ENCODE measurements at places on chromosomes 1 and 21.

DNA sequence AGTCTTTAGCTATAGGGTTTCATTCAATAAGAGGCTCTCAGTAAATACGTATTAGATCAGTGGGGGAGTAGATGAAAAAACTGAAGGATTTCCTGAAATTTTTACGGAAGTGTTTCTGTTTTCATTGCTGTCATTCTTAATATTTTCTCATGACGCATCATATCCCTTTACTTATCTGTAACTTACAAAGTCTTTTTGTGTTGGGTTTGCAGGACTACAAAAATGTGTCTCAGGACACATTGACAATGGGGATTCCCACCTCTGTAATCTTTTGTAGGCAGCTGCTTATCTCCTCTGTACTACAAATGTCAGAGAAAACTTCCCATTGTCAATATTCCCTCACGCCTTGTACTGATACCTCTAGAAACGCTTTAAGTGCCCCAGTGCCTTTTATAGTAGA is 35.5 kb downstream of the CRP start:
- no peak for DNase-seq

GRCh38 chr1:247079141-247079874 is 697 bp upstream of the ZNF670 start:
- peak; percentile 62 for DNase-seq

DNA sequence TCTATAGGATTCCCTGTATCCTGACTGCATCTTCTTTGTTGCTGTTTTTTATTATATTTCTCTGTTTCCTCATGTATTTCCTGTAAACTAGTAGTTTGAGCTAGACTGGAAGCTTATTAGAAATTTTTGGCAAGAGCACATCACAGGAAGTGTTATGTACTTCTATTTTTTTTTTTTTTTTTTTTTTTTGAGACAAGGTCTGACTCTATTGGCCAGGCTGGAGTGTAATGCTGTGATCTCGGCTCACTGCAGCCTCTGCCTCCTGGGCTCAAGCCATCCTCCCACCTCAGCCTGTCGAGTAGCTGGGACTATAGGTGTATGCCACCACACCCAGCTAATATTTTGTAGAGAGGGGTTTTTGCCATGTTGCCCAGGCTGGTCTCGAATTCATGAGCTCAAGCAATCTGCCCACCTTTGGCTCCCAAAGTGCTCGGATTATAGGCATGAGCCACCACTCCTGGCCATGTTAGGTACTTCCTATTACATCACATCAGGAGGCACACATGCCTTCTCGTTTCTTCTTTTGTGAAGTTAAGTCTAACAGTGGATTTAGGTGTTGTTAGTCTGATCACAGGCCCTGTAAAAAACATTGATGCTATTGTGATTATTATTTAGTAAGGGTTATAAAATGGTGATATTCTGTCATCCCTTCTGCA is 12.5 kb downstream of the C1orf21 start:
- no peak for DNase-seq

DNA sequence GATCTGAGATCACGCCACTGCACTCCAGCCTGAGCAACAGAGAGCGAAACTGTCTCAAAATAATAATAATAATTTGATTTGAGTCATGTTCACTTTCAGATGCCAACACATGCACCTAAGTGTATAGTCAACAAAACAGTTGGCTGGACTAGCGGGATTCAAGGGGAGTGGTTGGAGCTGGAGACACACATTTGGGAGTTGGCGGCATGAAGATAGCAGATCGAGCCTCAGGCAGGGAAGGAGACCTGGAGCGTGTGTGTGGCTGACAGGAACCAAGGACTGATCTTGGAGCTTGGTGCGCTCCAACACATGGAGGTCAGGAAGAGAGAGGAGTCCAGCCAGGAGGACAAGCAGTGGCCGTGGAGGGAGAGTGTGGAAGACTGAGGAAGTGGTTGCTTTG is 14.6 kb upstream of the PGD start:
- no peak for DNase-seq

DNA sequence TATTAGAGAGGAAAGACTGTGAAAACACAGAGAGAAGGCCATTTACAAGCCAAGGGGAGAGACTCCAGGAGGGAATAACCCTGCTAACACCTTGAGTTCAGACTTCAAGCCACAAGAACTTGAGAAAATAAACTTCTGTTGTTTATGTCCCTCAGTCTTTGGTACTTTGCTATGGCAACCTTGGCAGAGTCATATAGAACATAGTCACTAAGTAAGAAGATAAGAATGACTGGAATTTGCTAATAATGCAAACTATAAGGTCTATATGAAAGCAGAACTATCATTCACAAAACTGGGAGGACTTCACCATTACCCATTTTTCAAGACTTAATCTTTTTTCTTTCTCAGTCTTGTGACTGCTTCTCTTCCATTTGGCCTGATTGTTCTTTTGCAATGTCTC is 767.3 kb upstream of the ADAMTS5 start:
- DNase-seq, result no peak

DNA sequence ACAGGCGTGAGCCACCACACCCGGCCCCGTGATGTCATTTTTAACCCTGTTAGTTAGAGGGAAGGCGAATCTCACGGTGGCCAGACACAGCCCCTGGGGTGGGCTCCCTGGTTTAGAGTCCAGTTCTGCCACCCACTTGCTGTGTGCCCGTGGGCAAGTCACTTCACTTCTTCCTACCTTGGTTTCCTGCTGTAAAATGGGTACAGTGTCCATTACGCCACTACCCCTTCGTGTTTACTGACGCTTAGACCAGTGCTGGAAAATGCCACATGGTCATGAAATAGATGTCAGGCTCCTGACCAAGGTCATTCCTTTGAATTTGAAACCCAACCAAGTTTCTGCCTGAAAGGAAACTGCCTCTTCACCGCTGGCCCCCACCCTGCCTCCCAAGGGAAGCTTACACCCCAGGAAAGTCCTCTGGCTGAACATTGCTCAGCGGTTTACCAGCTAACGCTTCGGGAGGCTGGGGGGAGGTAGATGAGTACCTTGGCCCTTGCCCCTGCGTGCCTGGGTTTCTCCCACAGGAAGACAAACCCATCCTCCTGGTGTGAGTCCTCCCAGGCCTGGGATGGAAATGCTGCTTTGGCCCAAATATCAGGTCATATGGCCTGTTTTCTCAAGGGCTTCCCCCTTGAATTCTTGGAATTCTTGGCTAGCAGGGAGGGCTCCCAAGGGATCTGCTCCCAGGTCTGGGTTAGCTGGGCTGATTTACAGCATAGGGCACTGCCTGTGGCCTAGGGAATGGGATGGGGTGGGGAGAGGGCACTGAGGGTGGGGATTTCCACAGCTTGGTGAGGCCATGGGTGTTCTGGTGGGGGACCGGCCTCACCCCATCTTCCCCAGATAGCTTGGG is 7.6 kb upstream of the AADACL4 start:
- peak; percentile 91 for DNase-seq

DNA sequence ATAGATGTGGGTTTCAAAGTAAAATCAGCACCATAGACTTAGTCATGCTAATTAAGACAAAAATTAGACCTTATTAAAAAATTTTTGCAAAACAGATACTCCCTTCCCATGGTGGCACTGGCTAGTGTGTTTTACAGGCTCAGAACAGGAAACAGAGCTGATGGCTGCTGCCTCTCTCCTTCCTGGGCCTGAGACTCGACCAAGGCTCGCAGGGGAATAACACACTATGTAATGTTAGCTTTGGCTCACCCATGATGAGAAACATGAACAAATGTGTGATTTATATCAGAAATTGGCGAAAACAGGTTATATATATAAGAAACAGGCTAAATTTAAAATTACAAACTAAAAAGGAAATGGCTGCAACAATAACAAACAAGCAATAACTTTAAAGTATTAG is 50.7 kb downstream of the ERG start:
- no peak for DNase-seq

- peak; percentile 84 for DNase-seq
These were observed 135.9 kb downstream of the TM2D1 start for GRCh38 chr1:61588736-61589672.

DNA sequence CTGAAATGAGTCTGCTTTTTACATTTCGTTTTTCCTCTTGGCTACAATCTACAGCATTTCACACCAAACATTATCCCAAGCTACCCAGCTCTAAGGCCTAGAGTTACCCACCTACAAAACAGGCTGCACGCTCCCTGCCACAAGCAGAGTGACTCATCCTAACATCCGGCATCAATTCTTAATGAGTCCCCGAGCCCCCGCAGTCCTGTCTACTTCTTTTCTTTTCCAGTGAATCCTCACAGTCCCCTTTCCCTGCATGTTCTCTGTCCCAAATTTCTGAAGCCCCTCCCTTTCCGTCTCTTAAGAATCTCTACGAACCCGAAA is 650 bp downstream of the PCNX2 start:
- peak; percentile 87 for DNase-seq

GRCh38 chr1:111832521-111833155 is 76.9 kb downstream of the DDX20 start:
- no peak for DNase-seq

DNA sequence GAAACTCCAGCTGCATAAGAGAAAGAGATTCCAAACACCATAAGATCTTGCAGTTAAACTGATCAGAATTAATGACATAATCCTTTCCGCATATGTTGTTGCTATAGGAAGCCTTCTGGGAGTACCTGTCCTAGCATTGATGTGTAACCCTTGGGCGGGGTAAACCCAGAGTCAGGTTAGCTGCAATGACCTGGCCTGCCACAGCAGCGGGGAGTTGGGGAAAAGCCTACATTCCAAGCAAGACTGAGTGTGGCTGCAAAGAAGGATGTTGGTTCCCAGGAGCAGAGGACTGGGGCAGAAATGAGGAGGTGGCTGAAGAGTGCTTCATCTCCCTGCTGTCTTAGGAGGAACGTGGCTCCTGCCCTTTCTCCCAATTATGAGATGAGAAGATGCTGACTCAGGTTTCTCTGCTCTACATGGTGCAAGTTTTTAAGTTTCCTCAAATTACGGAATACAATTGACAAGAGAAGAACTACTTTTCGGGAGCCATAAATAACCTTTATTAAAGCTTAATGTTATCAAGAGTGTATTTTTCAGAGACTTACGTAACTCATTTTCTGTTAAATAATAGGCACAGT is 142.1 kb downstream of the RYR2 start:
- peak; percentile 77 for DNase-seq

GRCh38 chr1:95304803-95305202 is 70.8 kb downstream of the RWDD3 start:
- DNase-seq, result no peak

GRCh38 chr1:214074477-214074876 is 86.7 kb downstream of the PROX1 start:
- no peak for DNase-seq

- no peak for DNase-seq
These were observed 207.5 kb upstream of the SAMSN1 start for GRCh38 chr21:14753466-14754258.

DNA sequence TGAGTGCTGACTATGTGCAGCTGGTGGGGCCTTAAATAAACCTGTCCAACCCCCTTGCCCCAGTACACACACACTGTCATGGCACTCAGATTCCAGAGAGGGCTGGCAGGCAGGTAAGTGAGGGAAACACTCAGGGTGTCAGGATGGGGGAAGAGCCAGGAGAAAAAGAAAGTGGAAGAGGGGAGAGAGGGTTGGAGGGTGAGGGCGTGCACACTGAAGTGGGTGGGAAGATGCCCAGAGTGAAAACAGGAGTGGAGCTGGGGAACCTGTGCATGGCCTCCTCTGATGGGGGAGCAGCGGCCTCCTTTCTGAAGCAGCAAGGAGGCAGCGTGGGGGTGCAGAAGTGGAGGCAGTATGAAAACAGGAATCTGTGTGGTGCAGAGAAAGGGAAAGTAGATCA is 160.6 kb upstream of the JUN start:
- DNase-seq, result no peak

DNA sequence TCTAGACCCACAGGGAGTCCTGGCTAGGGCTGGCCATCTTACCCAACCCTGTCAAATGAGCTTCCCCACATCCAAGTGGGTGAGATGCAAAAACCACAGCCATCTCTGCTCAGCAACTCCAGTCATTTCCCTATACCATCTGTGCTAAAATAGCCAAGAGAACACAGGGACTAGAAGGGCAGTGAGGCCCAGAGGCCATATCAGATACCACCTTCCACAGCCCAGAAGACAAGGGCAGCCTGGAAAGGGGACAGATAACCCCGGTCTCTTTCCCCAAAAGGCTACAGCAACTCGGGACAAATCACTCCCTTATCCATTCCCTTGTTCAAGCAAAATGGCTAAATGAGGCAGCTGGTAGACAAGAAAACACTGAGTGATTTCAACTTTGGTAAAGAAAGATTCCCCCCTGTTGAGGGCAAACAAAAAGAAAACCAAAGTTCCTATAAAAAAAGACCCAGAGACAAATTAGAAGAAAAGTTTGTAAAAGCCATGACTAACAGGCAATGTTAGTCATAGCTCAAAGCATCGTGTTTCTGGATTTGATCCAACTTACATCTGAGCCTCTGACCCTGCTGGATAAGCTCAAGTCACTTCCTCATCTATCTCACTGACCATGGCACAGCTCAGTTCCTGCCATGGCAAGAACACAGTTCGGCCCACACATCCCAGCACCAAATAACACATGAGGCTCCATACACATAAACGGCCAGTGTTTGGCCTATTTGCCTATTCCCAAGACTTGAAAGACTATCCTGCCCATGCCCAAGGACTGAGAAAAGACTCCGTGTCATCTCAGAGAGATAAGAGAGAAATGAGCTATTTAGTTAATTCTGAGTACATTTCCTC is 3.1 kb downstream of the LAMB3 start:
- no peak for DNase-seq

DNA sequence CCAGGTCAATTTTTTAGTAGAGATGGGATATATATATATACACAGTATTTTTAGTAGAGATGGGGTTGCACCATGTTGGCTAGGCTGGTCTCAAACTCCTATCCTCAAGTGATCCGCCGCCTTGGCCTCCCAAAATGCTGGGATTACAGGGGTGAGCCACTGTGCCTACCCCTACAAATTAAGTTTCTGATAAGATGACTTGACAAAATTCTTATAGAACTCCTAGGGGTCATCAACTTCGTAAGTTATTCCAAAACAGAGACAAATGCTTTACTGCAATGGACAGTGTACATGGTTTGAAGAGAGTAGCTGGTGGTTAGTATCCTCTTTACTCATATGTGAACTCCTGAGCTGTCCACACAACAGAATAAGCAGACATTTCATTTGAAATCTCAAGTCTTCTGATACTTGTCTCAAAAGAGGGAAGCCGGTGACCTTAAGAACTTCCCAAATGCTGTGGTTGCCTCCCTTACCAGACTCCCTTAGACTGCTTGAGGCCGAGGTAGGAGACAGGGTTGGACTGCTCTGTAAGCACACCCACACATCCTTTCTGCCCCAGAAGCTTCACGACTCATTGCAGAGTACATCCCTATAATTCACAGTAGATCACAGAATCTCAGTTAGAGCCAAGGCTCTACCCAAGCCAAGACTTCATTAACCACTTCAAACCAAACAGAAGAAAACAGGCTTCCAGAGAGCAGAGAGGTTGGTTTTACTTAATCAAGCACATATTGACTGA is 244.1 kb upstream of the IRF2BP2 start:
- DNase-seq, result no peak

DNA sequence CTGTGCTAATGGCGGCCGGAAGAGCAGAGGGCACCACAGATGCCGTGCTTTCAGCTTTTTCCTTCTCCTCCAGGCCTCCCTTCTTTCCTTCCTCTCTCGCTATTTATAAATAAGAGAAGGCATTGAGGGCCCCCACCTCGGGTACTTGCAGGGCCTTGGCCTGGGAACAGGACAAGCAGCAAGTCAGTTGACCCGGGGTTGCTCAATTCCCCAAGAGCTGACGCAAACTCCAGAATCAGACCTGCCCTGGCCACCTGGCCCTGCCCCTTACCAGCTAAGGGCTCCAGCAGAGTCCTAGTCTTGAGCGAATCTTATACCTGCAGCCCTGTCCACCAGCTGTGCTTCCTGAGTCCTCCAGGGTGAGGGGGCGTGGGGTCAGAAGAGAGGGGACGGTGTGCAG is 13.5 kb downstream of the TNFRSF1B start:
- no peak for DNase-seq
